ENCODE measurements at places on chromosomes 4 and X. TPM values are rescaled to one million over a fixed set of nuclear protein-coding genes. Genes with fewer than 3 reads are reported as not detected.

The GLOD5 gene
- not detected for total RNA-seq

The DGAT2L6 gene
- total RNA-seq = not detected

The DDIT4L gene
- not detected for total RNA-seq

The COL4A6 gene
- total RNA-seq = not detected

The SH2D1A gene
- 25.8 TPM for total RNA-seq

The C4orf50 gene
- total RNA-seq = 0.87 TPM

The TGIF2LX gene
- not detected for total RNA-seq

GRCh38 chr4:182409271-182409670, 166.1 kb downstream of the TENM3 start:
- no peaks in the 10 kb centered on the region for H3K36me3 ChIP-seq
- no peak overlapping the region for H3K27ac ChIP-seq
- H3K4me1 ChIP-seq = no peaks in the 10 kb centered on the region
- no peak for DNase-seq
- no peak overlapping the region for H3K4me3 ChIP-seq

DNA sequence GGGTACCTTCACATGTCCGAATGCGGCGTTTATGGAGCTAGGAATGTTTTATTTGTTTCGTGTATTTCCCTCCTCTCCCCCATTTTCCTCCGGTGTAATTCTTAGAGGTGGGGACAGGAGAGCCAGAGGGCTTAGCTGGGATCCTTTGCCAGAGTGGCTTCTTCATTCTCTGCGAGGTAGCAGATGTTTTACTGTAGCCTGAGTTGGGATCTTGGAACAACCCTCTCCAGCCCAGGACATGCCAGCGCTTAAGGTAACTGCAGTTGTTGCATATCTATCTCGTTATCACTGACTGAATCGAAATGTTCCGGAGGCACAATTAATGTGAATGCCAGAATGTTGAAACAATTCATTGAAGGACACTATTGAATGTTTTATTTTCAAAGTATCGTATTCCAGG, 59.0 kb upstream of the DYNLT3 start:
- no peaks in the 10 kb centered on the region for H3K36me3 ChIP-seq
- H3K27ac ChIP-seq = no peak overlapping the region
- H3K4me3 ChIP-seq = peak overlapping the region; percentile 39
- H3K4me1 ChIP-seq = peaks cover 6% of the 10 kb centered on the region
- peaks cover 16% of the 10 kb centered on the region for H3K27me3 ChIP-seq

GRCh38 chr4:17085416-17085815, 187.0 kb upstream of the LDB2 start:
- no peak for DNase-seq
- H3K4me1 ChIP-seq = no peaks in the 10 kb centered on the region
- no peak overlapping the region for H3K27ac ChIP-seq
- peaks cover 13% of the 10 kb centered on the region for H3K27me3 ChIP-seq
- no peaks in the 10 kb centered on the region for H3K36me3 ChIP-seq
- no peak overlapping the region for H3K4me3 ChIP-seq

- H3K36me3 ChIP-seq = no peaks in the 10 kb centered on the region
- no peak overlapping the region for H3K4me3 ChIP-seq
- no peaks in the 10 kb centered on the region for H3K4me1 ChIP-seq
Measured at GRCh38 chr4:34649716-34650115, 1594.6 kb downstream of the ARAP2 start.

DNA sequence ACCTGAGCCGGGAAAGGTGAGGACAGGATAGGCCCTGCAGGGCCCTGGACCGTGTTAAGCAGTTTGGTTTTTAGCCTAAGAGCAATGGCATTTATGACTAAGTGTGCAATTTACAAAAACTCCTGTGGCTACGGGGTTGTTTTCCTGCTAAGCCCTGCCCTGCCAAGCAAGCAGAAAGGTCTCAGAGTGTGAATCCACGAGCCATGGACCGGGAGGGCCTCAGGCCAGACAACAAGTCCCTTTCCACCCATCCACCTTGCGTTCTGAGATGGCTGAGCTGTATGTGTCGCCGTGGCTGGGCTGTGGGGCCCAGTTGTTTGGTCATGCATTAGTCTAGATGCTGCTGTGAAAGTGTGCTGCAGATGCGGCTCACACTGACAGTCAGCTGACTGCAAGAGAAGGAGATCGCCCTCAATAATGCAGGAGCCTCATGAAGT, 33.9 kb upstream of the AFAP1 start:
- no peaks in the 10 kb centered on the region for H3K27me3 ChIP-seq
- H3K27ac ChIP-seq = peak overlapping the region; percentile 99
- no peak for DNase-seq
- peaks cover 44% of the 10 kb centered on the region for H3K4me1 ChIP-seq

DNA sequence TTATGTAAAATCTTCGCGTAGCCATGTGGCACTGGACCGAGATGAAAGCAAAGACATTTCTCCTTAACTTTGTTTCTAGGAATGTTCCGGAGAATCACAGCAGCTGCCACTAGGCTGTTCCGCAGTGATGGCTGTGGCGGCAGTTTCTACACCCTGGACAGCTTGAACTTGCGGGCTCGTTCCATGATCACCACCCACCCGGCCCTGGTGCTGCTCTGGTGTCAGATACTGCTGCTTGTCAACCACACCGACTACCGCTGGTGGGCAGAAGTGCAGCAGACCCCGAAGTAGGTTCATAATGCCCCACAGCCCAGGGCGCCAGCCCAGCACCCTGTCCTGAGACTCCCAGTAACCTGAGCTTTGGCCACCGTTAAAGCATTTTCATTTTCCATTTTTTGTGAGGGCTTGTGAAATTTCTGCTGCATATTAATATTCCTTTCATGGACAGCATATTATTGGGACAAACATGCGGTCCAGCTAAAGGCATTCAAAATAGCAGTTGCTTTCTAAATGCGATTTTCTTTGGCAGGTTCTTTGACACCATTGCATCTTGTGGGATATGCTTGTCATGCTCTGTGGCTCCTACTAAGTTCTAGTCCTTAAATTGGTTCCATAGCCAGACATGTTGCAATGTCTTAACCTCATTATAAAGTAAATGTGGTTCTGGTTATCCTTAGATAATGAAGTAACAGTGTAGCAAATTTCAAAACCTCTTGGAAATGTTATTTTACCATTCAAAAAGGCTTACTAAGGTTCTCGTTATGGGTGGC, 49.1 kb upstream of the MSANTD1 start:
- H3K27me3 ChIP-seq = no peaks in the 10 kb centered on the region
- H3K4me3 ChIP-seq = no peak overlapping the region
- DNase-seq = no peak
- peaks cover 9% of the 10 kb centered on the region for H3K36me3 ChIP-seq

DNA sequence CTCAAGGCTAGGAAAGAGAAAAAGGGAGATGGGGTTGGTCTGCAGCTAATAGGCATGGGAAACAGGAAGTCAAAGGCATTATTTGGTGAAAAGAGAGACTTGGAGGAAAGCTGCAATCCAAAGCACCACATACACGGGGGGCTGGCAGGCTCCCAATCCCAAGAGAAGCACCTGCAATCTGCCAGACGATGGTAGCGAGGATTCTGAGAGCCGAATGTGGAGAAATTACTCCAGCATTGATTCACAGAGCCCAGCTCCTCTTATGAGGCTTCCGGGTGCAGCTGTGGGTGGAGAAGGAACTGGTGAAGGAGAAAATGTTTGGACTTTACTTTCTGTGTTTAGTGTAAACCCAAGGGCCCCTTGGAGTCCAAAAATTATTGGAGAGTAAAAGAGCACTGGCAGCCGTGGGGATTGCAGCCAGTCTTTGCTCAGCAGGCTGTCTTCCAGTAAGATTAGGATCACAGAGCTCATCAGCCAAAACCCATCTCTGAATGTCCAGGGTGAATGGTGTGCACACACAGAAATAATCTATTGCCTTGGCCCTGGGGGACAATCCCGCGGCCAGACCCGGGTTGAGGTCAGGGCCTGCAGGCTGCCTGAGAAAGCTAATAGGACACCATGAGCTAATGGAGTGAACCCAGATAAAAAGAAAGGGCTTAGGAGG, 197.6 kb downstream of the KIT start:
- no peak for DNase-seq
- H3K4me1 ChIP-seq = no peaks in the 10 kb centered on the region
- H3K27me3 ChIP-seq = no peaks in the 10 kb centered on the region
- no peaks in the 10 kb centered on the region for H3K36me3 ChIP-seq
- no peak overlapping the region for H3K4me3 ChIP-seq

- peaks cover 14% of the 10 kb centered on the region for H3K4me1 ChIP-seq
- H3K27me3 ChIP-seq = no peaks in the 10 kb centered on the region
- peaks cover 13% of the 10 kb centered on the region for H3K36me3 ChIP-seq
- no peak for DNase-seq
- no peak overlapping the region for H3K27ac ChIP-seq
Measured at GRCh38 chr4:77036206-77036605, 39.6 kb downstream of the CCNI start.

DNA sequence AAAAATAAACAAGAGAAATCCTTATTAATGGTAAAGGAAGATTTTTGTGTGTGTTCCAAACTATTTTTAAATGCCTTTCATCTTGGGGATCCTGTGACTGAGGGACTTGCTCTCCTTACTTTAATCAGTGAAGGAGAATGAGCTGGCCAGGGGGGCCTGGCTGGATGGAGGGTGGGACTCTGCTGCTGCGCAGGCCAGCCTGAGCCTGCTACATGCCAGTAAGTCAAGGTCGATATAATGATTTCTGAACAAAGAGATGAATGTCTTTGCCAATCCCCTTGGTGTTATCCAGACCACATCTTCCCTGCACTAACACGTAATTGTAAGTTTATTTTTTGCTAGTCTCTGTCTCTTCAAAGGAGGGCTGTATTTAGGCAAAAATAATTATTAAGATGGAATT, 1679.2 kb upstream of the TENM3 start:
- peaks cover 2% of the 10 kb centered on the region for H3K36me3 ChIP-seq
- no peaks in the 10 kb centered on the region for H3K27me3 ChIP-seq
- H3K4me3 ChIP-seq = no peak overlapping the region
- H3K4me1 ChIP-seq = no peaks in the 10 kb centered on the region
- no peak for DNase-seq
- no peak overlapping the region for H3K27ac ChIP-seq

- peaks cover 15% of the 10 kb centered on the region for H3K4me1 ChIP-seq
- DNase-seq = no peak
- H3K4me3 ChIP-seq = no peak overlapping the region
- no peak overlapping the region for H3K27ac ChIP-seq
- H3K36me3 ChIP-seq = peaks cover 2% of the 10 kb centered on the region
Measured at GRCh38 chr4:14994242-14994641, 8.0 kb upstream of the CPEB2 start.

GRCh38 chr4:52957220-52957686, 95.1 kb downstream of the RASL11B start:
- no peaks in the 10 kb centered on the region for H3K4me1 ChIP-seq
- no peak overlapping the region for H3K27ac ChIP-seq
- no peaks in the 10 kb centered on the region for H3K36me3 ChIP-seq
- H3K27me3 ChIP-seq = no peaks in the 10 kb centered on the region

DNA sequence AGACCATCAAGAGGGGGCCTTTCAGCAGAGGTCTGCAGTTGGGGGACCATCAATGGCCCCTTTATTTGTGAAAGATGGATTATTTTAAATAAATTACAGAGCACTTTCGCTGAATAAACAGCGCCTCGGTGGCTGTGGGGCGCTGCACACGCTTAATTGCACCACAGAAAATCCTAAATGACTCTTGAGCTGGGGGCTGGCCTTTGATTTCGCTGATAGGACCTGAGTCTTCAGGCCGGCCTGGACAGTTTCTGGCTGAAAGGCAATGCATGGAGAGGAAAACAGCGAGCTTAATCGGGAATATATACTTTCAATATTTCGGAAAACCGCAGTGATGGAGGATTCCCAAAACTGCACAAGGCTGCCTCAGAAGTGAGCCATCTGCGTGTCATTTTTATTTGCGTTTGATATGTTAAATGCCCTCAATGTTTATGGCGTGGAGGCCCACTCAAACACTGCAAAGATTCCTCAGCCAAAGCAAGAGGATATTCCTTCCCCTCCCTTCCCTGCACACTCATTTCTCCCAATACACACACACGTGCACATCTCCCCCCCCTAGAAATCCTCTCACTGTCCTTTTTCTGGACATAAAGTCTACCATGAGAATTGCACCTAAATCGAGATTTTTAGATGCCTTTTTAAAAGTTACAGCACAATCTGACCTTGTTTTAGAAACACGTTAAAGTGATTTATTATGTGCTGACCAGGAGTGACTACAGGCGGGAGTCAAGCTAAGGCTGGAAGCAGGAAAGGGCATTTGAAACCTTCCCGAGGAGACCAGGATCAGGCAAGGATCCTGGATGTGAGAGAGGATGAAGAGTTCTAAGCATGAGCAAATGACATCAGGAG, 340.7 kb downstream of the RAB28 start:
- H3K27ac ChIP-seq = no peak overlapping the region
- H3K4me1 ChIP-seq = no peaks in the 10 kb centered on the region
- H3K4me3 ChIP-seq = peak overlapping the region; percentile 25
- H3K27me3 ChIP-seq = no peaks in the 10 kb centered on the region
- DNase-seq = no peak

DNA sequence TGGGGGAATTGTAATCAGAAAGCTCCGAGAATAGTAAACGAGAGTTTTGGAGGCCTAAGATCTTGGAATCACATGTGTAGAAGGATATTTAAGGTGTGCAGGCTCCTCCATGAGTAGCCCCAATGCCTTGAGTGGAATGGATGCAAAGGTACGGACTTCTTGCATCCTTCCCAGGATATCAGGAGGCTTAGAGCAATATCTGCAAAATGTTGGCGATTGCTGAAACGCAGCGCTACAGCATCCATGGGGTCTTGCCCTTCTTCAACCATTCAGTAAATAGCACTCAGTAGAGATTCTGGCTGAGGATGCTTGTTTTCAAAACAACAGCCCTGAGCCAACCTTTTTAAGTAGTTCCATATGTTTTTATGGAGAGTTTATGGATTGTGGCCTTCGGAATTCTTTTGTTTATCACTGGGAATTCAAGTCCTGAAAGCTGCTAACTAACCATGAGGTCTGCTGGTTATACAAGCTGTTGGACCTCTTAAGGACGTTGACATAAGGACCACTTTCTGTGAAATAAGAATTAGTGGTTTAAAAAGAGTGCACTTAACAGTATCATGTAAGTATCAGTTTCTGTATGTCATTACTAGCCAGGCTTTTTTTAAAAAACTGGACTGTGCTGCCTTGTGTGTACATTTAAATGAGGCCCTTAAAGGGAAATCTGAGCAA, 228.8 kb upstream of the PGRMC2 start:
- H3K4me3 ChIP-seq = no peak overlapping the region
- H3K4me1 ChIP-seq = peaks cover 8% of the 10 kb centered on the region
- H3K36me3 ChIP-seq = peaks cover 2% of the 10 kb centered on the region
- peaks cover 12% of the 10 kb centered on the region for H3K27me3 ChIP-seq

GRCh38 chr4:161906836-161907589, 256.8 kb downstream of the FSTL5 start:
- no peak overlapping the region for H3K4me3 ChIP-seq
- no peak overlapping the region for H3K27ac ChIP-seq
- H3K36me3 ChIP-seq = no peaks in the 10 kb centered on the region
- no peaks in the 10 kb centered on the region for H3K27me3 ChIP-seq

GRCh38 chr4:72860766-72861165, 208.8 kb downstream of the COX18 start:
- H3K4me3 ChIP-seq = no peak overlapping the region
- H3K36me3 ChIP-seq = no peaks in the 10 kb centered on the region
- H3K27ac ChIP-seq = no peak overlapping the region
- H3K27me3 ChIP-seq = no peaks in the 10 kb centered on the region

- H3K4me3 ChIP-seq = no peak overlapping the region
- H3K36me3 ChIP-seq = peaks cover 2% of the 10 kb centered on the region
- H3K27me3 ChIP-seq = no peaks in the 10 kb centered on the region
Measured at GRCh38 chr4:25901030-25901430, 13.0 kb upstream of the SMIM20 start.
